NCI-H226 (cell line): ENCODE measurements at places on chromosomes 11 and 22.

- DNase-seq = no peak
Observed at GRCh38 chr11:26847977-26848376, 126.1 kb upstream of the SLC5A12 start.

DNA sequence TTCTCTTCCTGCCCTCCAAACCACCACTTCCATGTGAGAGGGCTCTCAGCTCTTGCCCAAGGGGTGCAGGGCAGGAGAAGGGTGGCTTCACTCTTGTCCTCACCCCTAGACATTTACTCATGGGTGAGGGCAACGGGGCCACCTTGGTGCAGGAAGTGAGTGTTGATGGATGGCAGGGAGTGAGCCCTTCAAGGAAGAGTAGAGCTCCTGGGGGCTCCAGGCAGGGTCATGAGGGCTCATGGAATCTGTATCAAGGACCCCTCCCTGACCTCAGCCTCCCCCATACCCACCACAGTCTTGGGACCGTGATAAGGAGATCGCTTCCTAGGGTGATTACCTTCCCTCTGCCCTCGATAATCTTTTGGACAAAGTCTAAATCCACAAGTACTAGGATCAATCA is 37.8 kb downstream of the TSPAN18 start:
- DNase-seq = no peak

GRCh38 chr11:66126808-66127555 is 56.9 kb downstream of the PACS1 start:
- no peak for DNase-seq

- peak; percentile 11 for DNase-seq
Observed at GRCh38 chr22:40190501-40190900, 12.8 kb downstream of the TNRC6B start.

DNA sequence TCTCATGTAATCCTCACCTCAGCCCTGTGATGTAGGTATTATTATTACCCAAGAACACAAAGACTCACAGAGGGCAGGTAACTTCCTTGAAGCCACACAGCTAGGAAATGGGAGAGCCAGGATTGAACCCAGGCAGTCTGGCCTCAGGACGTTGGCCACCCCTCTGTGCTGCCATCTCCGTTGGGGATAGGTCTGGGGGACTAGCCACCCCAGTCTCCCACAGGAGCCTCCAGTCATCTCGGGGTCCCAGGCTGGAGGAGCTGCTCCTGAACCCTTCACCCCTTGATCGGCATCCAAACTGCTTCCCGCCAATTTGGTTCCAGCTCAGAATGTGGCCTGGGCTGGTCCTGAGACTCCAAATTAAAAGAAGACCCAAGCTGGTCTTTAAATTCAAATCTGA is 10.4 kb upstream of the TCF20 start:
- no peak for DNase-seq

DNA sequence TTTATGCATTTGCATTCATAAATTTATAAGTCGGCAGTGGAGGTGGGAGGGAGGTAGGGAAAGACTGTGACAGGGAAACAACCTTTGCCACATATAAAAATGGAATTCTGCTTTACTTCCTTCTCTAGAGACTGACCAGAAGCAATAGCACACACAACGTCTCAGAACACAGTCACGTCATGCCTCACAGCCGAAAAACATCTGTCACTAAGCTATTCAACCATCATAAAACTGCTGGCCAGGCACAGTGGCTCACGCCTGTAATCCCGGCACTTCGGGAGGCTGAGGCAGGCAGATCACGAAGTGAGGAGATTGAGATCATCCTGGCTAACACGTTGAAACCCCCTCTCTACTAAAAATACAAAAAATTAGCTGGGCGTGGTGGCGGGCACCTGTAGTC is 101.0 kb upstream of the CHRM4 start:
- no peak for DNase-seq
